ENCODE measurements at places on chromosomes 11 and 22. TPM values are rescaled to one million over a fixed set of nuclear protein-coding genes. Genes with fewer than 3 reads are reported as not detected.

DNA sequence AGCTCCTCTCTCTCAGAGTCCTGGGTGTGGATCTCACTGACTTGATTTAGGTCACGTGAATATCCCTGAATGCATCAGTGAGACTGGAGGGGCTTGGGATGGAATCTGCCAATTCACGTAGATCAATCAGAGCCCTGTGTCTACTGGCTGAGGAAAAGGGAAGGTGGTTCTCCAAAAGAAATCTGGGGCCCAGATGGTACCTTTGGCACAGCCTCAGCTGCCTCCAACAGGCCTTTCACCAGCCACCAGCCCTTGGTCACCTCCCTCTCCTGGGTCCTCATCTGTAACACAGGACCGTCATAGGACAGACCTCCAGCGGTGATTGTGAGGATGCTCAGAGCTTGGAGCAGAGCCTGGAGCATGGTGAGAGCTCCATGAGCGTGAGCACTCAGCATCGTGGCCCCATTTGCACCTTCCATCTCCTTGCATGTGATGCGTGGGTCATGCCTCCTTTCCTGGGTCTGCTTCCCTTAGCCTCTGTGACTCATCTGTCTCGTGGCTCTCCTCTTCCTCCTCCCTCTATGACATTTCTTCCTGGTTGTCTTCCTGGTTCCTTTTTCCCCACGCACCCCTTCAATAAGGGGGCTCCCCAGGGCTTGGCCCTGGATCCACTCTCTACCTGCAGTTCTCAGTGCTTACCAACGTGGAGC, 7.5 kb upstream of the MIEF1 start:
- DNase-seq, result peak; percentile 40

GRCh38 chr11:105490333-105490732, 119.5 kb upstream of the GRIA4 start:
- DNase-seq, result no peak

DNA sequence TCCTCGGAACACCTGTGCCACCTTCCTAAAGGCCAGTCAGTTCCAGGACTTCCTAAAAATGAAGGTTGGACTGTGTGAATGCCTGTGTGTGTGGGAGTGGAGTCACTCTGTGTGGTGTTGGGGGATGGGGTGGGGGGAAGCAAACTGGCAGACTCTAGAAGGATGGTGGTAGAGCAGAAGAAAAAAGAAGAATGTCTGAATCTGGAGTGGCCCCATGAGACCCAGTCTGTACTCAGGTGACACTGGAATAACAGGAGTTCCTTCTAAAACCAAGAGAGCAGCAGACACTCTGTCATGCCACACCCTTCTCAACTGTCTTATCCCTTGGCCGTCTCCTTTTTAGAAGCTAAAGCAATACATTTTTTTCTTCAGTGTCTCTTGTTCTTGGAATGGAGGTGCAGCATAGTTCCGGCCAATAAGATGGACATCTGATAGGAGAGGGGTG, 82.9 kb downstream of the MAML2 start:
- DNase-seq, result no peak

DNA sequence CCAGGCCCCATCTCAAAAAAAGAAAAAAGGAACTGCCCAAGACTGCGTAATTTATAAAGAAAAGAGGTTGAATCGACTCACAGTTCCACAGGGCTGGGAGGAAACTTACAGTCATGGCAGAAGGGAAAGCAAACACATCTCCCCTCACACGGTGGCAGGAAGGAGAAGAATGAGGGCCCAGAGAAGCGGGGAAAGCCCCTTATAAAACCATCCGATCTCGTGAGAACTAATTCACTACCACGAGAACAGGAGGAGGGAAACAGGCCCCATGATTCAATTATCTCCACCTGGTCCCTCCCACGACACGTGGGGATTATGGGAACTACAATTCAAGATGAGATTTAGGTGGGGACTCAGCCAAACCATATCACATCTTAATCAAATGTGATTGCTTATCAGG, 82.2 kb downstream of the BUD13 start:
- no peak for DNase-seq

CCDC116 gene
- total RNA-seq, result 0.54 TPM

CKAP5 gene
- total RNA-seq, result 47.6 TPM
